Hair follicular keratinocyte (primary cell): ENCODE measurements at places on chromosomes 1 and 21. TPM values are rescaled to one million over a fixed set of nuclear protein-coding genes. Genes with fewer than 3 reads are reported as not detected.

Gene CHODL
- 0.08 TPM in 1 of 2 replicates, not detected in the other for total RNA-seq

Gene C1orf115
- 1.1 and 1.6 TPM in 2 replicates for total RNA-seq

Gene LRRC8C
- 15.3 and 29.9 TPM in 2 replicates for total RNA-seq

Gene HIVEP3
- total RNA-seq: 0.95 and 1.7 TPM in 2 replicates

Gene ATP1A4
- total RNA-seq: not detected in 2 replicates

Gene ITSN1
- total RNA-seq: 15.9 and 22.8 TPM in 2 replicates

Gene RNU1-3
- under 0.01 TPM in 2 replicates for total RNA-seq

Gene C1orf105
- total RNA-seq: not detected in 2 replicates

Gene TBCE
- 24.5 and 30.8 TPM in 2 replicates for total RNA-seq

Gene CD1E
- total RNA-seq: not detected in 2 replicates

Gene PUSL1
- 41.2 and 61.1 TPM in 2 replicates for total RNA-seq

Gene PDE9A
- 0.19 and 2.3 TPM in 2 replicates for total RNA-seq

Gene APOBEC4
- not detected in 2 replicates for total RNA-seq

Gene CCDC181
- 0.31 TPM in 1 of 2 replicates, not detected in the other for total RNA-seq

Gene ZBED6
- total RNA-seq: 6.4 and 10.5 TPM in 2 replicates

Gene KRTAP21-3
- total RNA-seq: not detected in 2 replicates

Gene DDAH1
- total RNA-seq: 2.3 and 2.4 TPM in 2 replicates

Gene KCNE2
- total RNA-seq: not detected in 2 replicates

Gene LCE3C
- total RNA-seq: not detected in 2 replicates

Gene IRF6
- 91.2 and 169 TPM in 2 replicates for total RNA-seq

Gene LEFTY1
- not detected in 2 replicates for total RNA-seq

Gene PGLYRP3
- total RNA-seq: 0.34 and 0.62 TPM in 2 replicates

Gene PIAS3
- 22.4 and 31.5 TPM in 2 replicates for total RNA-seq

Gene COL9A2
- 1.1 and 3.9 TPM in 2 replicates for total RNA-seq

Gene COL24A1
- total RNA-seq: not detected in 2 replicates

Gene SELP
- total RNA-seq: not detected in 2 replicates

Gene TMEM52
- total RNA-seq: 0.65 and 0.70 TPM in 2 replicates

Gene BCAN
- total RNA-seq: 0.08 TPM in 1 of 2 replicates, not detected in the other

Gene LDLRAD1
- total RNA-seq: not detected in 2 replicates

Gene TEDDM1
- not detected in 2 replicates for total RNA-seq

Gene FCGR3B
- not detected in 2 replicates for total RNA-seq

Gene PPM1J
- total RNA-seq: 6.6 and 18.3 TPM in 2 replicates

Gene STMN1
- total RNA-seq: 86.1 and 166 TPM in 2 replicates

Gene TNNT2
- not detected in 2 replicates for total RNA-seq

Gene GREM2
- not detected in 2 replicates for total RNA-seq

Gene AMY1A
- total RNA-seq: not detected in 2 replicates

Gene IL10
- not detected in 2 replicates for total RNA-seq

Gene TMEM82
- total RNA-seq: not detected in 2 replicates

Gene NBPF20
- 2.0 and 3.8 TPM in 2 replicates for total RNA-seq

Gene CYP4Z1
- total RNA-seq: not detected in 2 replicates

Gene NT5C1A
- not detected in 2 replicates for total RNA-seq

Gene GNL2
- total RNA-seq: 38.6 and 69.4 TPM in 2 replicates

Gene C1orf159
- total RNA-seq: 19.8 and 25.9 TPM in 2 replicates

Gene SYT14
- 0.04 and 0.94 TPM in 2 replicates for total RNA-seq

Gene KIAA0319L
- total RNA-seq: 20.0 and 32.1 TPM in 2 replicates

Gene CELA2A
- total RNA-seq: not detected in 2 replicates
